ENCODE measurements at places on chromosomes 11 and 22.

DNA sequence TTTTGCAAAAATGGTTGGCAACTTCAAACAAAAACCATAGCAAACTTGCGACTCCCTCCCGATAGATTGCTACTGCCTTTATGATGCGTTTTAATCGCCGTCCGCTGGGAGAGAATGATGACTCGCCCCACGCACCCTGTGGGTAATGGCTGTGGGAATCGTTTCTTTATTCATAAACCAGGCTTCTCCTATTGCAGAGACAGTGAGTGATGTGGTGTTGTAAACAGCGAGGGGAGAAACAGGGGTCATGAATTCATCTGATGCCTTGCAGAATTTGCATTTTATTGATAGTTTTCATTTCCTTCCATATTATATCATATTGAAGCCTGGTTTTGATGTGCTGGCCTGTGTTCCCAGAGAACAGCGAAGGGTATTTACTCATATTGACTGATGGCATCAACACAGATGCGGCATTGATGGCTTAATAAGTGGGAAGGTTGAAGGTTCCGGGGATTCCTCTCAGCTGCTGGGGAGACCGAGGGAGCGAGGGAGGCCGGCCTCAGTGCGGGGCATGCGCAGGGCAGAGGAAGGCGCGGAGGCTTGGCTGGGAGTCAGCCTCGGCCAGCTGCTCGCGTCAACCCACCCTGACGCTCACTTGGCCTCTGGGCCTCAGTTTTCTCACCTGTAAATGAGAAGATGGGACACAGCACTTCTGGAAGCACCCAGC is 41.3 kb downstream of the ARHGAP8 start:
- no peak for DNase-seq

DNA sequence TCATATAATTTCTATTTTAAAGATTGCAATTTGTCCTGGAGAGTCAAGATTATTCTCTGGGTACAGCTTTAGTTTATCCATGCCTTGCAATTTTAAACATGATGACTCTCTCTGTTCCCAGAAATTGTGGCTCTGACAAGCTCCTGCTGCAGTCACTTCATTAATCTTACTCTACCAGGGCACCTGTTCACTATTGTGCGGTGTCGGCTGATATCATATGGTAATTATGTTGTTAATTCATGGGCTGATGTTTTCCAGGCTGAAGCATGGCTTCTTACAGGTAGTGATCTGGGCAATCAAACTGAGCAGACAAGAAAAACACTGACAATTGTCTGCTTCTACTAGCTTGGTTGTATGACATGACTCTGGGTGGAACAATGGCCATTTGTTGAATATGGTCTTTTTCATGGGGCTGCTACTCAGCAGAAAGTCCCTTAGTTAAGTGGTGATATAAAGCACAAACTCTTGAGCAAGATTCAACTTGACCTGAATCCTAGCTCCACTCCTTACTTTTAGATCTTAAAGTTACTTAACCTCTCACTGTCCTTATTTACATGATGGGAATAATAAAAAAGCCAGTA is 230.7 kb downstream of the FAT3 start:
- no peak for DNase-seq

DNA sequence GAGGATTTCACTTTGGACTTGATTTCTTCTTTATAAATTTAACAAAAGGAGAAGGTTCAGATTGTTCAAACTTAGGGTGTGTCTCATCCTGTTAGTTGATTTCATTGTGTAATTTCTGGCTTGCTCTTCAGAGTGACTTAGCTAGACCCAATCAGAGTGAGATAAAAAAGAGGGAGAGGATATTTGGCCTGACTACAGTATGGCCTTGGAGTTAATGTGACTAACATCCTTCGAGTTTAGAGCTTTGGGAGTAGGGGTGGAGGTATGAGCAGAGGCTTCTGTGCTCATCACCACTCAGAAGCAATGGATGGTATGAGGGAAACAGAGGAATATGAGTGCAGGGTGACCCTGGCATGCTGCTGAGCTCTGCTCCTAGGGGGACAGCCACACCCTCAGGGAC is 114.2 kb downstream of the ME3 start:
- DNase-seq = no peak

DNA sequence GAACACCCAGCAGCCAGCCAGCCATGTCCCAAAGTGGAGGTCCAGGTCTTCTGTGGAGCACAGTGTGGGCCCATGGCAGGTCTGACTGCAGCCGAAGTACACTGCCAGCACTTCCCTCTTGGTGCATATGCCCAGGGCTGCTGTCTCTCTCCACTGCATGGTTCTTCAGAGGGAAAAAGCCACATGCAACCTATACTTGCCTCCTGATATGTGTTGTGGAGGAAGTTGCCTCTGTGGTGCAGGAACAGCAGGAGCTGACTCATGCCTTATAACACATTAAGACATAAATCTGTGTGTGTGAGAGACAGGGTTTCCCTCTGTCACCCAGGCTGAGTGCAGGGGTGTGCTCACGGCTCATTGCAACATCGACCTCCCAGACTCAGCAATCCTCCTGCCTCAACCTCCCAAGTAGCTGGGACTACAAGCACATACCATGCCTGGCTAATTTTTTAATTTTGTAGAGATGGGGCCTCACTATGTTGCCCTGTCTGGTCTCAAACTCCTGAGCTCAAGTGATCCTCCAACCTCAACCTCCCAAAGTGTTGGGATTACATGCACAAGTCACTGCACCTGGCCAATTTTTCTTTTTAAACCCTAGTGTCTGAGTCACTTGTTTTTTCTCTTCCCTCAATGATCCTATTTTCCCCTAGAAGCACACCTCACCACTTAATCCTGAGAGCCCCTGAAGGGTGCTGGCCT is 98.8 kb downstream of the MPPED2 start:
- DNase-seq = peak; percentile 22

GRCh38 chr11:73223998-73224730 is 6.1 kb downstream of the P2RY2 start:
- DNase-seq = no peak

DNA sequence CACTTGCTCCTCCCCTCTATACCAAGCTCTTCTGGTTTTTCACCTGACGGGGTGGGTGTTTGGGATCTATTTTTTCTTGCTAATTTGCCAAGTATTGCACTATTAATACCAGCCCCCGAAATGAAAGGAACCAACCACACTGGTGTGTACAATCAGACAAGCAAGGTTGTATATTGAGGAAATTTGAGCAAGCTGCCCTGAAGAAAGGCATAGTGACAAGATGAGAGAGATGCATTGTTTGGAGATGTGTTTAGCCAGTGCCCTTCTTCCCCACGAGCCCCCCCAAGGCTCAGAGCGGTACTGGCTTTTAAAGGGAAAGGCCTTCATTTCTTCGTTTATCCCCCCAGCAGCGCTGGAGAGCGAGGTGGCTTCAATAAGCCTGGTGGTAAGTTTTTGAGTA is 15.2 kb upstream of the GAS2L1 start:
- no peak for DNase-seq

DNA sequence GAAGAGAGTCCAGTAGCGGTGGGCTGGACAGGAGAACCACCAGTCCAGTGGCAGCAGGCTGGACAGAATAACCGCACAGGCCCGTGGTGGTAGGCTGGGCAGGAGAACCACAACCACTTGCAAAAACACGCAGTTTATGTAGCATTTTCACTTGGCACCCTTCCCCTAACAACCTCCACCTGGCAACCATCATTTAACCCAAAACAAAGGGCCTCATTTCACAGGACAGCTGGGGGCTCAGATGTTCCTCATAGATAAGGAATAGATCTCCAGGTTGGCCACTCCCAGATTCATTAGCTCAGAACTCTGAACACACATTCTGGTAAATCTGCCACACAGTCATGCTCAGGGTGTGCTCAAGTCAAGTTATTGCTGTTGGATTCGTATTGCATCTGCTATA is 41.2 kb downstream of the SYTL2 start:
- no peak for DNase-seq

GRCh38 chr11:101446238-101446637 is 137.6 kb downstream of the TRPC6 start:
- no peak for DNase-seq

DNA sequence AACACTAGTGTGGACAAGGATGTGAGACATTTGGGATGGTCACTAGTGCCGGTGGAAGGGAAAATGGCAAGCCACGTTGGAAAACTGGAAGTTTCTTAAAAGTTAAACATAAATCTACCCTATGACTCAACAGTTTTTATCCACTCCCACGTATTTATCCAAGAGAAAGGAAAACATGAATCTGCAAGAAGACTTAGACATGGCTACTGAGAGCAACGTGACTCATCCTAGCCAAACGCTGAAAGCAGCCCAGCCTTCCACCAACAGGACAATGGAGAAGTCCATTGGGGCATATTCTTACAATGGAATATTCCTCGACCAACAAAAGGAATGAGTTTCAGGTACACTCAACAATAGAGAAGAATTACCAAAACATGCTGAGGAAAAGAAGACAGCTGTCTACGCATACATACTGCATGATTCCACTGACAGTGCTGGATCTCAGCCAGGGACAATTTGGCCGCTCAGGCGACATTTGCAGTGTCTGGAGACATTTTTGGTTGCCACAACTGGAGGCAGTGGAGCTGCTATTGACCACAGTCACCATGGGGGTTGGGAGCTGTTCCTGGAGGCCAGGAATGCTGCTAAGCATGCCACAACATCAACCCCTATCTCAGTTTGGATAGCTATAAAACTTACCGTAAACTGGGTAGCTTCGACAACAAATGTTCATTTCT is 21.2 kb downstream of the SYT13 start:
- no peak for DNase-seq

- no peak for DNase-seq
Measured at GRCh38 chr22:24386937-24387471, 40.4 kb upstream of the ADORA2A start.

DNA sequence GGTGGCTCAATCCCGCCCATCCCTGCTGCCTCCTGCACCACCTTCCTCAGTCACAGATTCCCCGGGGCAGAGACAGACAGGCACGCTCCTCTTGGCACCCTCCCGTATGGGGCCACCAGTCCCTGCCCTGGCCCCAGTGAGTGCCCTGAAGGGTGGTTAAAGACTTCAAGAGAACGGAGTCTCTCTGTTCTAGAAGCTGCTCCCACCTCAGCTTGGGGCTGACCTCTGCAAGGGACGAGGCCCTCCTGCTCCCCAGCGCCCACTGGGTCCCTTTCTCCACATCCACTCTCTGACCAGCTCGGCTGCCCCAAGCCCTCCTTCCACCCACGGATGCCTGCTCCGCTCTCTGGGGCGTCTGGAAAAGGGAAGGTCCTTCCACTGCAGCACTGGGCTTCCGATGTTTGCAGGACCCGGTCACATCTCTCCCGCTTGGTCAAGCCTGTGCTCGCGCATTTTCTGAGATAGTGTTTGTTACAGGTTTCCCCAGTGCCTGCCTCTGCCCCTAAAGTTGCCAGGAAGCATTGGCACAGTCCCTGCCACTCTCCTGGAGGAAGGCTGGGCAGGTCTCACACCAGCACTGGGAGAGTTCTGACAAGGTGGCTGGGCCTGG is 1487.9 kb downstream of the TBC1D22A start:
- DNase-seq = no peak

DNA sequence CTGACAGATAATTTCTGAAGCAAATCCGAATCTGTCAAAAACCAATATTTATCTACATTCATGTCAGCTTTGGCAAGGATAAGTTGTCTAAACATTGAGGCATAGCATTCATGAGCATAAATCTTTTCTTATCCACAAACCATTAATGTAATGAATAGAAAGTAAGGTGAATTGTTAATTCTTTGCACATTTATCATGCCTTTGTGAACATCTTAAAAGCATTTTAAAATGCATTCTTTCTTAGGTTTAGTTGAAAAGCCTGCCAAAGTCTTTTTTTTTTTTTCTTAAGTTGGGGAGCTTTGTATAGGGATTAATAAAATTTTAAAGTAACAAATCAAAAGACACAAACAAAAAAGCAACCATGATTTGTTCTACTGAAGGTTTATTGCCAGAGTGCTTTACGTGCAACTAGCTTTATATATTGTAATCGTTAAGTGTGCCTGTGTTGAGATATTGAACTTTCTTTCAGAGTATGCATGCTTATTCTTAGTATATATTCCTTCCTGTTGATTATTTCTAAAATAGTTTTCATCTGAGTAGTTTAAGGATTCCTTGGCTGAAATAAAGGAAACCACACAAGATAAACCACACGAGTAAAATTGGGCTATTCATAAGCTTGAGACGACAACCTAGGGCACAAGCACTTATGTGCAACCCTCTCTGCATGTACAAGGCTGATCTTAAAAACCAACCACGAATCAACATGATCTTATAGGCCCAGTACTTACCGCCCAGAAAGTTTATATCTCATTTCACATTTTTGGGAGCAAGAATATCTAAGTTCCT is 1110.9 kb upstream of the CNTN5 start:
- no peak for DNase-seq

GRCh38 chr11:107017104-107017432 is 1.2 kb downstream of the GUCY1A2 start:
- no peak for DNase-seq

DNA sequence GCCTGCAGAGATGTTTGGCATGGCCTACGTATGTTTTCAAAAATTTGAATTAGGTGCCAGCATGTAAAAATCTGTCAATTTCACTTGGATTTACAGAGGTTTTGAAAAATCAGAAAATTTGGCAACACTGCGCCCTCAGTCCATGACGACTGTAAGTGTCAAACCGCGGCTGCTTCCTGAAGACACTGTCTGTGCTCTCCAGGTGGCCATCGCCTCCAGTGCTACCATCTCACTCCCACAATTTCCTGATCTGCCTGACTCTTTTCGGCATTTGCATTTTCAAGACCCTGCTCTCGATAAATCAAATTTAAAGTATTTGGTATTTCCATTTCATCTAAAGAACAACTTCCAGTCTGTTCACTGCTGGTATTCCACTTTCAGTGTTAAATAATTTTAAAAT is 34.6 kb downstream of the VSIG10L2 start:
- DNase-seq = no peak

DNA sequence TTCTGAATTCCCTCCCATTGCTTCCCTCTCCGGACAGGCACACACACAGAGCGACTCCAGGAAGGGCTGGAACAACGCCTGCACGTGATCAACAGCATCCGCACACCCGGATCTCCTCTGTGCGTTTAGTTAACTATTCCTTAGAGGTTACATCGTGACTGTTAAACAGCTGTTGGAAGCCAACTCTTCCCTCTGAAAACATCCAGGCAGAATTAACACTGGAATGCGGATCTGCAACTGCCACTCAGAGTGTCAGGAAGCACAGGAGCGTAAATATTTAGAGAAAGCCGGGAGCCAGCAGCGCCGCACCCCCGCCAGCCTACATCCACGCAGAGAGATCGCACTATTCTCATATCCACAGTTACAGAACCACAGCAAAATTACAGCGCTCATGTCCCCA is 46.2 kb downstream of the SHANK2 start:
- no peak for DNase-seq

GRCh38 chr11:96061069-96061468 is 137.2 kb upstream of the MTMR2 start:
- no peak for DNase-seq

DNA sequence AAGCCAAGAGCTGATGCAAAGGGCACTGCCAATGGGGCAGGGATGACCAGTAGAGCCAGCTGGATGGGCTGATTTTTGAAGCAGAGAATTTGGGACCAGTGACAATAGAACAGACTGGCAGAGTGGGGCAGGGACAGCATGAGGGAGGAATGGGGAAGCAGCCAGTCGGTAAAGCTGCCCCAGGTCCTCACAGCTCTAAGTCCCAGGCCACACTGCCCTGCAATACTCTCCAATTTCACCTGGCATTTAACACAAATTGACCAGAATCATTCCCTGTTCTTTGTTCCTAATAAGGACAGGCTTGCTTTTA is 186.9 kb downstream of the CTTN start:
- no peak for DNase-seq

- no peak for DNase-seq
Measured at GRCh38 chr11:64841592-64842365, 2.7 kb downstream of the CDC42BPG start.

GRCh38 chr11:73143126-73143838 is 1.2 kb upstream of the FCHSD2 start:
- DNase-seq = peak; percentile 29
